ENCODE measurements at places on chromosomes 7 and 10.

DNA sequence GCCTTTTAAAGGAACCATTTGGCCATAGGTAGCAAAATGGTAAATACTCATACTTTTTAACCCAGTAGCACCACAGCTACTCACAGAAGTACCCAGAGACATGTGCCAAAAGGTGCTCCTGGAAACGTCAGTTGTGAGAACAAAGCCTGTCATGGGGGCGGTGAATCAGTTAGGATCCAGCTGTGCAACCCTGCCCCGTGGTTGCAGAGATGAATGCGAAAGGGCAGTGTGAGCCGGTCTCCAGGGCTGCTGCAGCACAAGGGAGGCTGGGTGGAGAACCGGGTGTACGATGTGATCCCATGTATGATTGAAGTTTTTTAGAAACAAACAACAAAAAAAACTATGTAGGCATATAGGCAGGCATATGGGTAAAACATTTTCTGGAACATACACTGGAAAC, 1.3 kb upstream of the LRRC18 start:
- no peak for DNase-seq

DNA sequence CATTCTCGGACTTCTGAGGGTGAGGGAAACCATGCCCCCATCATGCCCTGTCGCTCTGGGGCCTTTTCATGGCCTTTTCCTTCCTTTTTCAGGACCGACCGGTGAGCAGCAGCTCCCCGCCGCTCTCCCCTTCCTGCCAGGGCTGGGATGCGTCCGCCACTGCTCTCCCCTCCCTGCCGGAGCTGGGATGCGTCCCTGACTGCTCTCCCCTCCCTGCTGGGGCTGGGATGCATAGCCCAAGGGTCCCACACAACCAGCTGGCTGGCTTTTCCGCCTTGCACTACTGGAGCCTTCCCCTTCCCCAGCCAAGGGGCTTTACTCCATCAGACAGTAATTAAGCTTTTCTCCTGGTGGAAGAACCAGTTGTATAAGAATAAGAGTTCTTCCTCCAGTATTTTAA, 129.7 kb upstream of the COBL start:
- no peak for DNase-seq

- peak; percentile 46 for DNase-seq
Observed at GRCh38 chr7:120989257-120990220, 1.0 kb downstream of the CPED1 start.

GRCh38 chr7:128194533-128195282, 46.4 kb upstream of the LEP start:
- no peak for DNase-seq

DNA sequence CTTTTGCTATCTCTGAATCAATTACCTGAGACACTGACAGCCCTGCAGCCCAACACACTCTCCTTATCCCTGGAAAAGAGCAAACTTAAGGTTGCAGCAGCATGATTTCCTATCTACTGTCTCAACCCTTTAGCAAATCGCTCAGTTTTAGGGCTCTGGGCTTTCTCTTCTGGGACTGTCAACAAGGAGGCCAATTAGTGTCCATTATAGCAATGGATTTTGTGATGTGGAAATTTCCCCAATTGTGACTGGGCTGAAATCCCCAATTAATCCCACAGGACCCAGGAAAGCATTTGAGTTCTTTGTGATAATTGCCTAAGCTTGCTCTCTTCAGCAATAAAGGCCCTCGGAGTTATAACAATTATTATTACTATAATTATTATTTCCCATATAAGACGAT, 197.0 kb downstream of the ZNF438 start:
- no peak for DNase-seq

- DNase-seq: no peak
Observed at GRCh38 chr10:634256-634655, 55.2 kb downstream of the DIP2C start.

DNA sequence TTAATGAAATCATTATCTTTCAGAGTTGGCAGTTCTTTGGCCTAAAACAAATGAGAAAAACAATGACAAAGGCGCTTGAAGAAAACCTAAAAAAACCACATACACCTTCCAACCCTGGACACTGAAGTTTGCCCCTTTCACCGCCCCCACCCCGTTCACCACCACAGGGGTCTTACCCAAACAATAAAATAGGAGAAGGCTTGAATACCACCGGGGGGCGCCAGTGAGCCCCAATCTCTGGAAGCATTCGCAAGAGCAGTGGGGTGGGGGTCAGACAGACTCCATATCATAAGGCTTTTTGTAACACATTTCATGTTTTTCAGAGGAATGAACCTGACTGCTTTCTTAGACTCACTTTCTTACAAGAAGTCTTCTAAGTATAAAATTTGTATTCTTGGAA, 163.6 kb downstream of the PIP4K2A start:
- peak; percentile 47 for DNase-seq

DNA sequence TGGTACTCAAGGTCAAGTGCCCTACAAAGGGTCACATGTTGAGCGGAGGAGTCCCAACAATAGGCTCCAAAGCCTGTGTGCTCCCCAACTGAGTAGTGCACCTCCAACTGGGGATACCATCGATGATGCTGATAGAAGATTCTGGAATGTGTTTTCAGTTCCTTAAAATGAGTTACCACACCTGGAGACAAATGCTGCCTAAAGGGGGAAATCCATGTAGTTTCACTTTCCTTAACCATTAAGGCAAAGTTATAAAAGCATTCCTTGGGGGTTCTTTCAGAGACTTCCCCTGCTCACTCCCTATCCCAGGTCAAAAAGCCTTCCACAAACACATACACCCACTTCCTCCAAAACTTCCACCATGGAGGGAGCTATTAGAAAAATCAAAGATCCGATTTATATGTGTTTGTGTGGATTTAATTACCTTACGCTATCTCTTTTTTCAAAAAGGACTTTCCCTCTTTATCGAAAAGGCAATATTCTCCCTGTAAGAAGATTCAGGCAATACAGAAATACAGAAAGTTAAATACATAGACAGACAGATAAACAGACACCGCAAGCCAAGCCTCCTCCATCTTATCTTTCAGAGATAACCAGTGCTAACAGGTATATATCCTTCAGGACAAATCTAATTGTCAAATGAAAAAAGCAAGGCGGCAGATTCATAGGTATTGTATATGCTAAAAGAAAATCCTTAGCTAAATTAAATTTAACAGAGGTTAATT, 135.9 kb upstream of the ASAH2 start:
- no peak for DNase-seq

- peak; percentile 46 for DNase-seq
Observed at GRCh38 chr7:100887516-100888290, 1.8 kb downstream of the UFSP1 start.

GRCh38 chr10:15046626-15047025, 2.9 kb downstream of the OLAH start:
- DNase-seq: no peak

DNA sequence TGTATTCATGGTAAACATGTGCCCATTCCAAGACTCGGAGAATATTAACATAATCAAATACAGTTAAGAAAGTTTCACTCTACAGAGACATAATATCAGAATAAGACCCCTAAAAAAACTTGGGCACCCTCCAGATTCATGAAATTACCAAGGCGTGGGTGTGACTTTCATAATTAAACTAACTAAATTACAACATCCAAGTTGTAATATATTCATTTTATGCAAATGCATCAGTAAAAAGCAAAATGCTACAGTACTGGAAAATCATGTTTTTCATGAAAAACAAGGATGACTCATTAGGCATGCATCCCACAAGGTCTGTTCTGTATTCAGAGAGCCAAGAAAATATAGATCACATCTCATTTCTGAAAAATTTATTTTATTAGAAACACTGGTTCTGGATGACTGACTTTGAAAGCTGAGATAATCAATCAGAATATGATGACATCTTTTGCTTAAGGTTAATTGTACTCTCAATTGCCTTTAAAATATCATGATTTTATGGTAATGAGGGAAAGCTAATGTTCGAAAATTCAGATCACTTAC, 248.8 kb upstream of the SMIM30 start:
- DNase-seq: no peak

DNA sequence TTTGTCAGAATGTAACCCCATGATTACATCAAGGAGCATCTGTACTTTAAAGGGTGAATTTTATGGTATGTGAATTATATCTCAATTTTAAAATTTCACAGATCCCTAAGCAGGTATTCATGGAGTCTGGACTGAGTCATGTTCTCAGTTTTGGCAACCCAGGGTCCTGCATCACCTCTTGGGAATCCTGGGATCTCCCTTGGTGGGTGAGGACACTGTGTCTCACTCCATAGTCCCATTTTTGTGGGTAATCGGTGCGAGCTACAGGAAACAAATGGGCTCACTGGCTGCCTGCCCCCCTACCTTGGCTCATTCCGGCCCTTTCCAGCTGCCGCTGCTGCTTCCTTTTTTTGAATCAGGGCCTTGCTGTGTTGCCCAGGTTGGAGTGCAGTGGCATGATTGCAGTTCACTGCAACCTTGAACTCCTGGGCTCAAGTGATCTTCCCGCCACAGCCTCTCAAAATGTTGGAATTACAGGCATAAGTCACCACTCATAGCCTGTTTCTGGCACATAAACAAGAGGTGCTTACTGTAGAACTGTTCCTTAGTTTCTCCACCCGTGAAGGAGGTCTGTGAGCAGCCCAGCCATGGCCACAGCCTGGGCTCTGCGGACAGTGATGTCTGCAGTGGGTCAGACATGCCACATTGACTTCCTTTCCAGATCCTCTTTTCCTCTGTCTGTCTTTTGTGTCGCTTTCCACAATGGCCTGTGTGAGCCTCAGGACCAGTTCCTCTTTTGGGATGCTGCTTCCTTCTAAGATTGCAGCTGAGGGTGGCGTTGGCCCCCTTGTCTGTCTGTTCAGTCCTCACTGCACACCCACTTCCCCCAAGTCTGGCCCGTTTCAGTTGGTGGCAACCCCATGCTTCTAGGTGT, 14.5 kb downstream of the PALD1 start:
- DNase-seq: peak; percentile 44

- no peak for DNase-seq
Observed at GRCh38 chr7:45244981-45245380, 87.4 kb downstream of the RAMP3 start.

GRCh38 chr10:10598297-10598696, 419.4 kb upstream of the CELF2 start:
- no peak for DNase-seq

GRCh38 chr10:30114401-30114800, 55.0 kb upstream of the JCAD start:
- DNase-seq: no peak

- DNase-seq: no peak
Observed at GRCh38 chr10:95233377-95234034, 39.5 kb downstream of the ACSM6 start.

- DNase-seq: no peak
Observed at GRCh38 chr10:111298031-111298430, 221.2 kb downstream of the ADRA2A start.

- DNase-seq: no peak
Observed at GRCh38 chr10:3902054-3902808, 117.2 kb upstream of the KLF6 start.

DNA sequence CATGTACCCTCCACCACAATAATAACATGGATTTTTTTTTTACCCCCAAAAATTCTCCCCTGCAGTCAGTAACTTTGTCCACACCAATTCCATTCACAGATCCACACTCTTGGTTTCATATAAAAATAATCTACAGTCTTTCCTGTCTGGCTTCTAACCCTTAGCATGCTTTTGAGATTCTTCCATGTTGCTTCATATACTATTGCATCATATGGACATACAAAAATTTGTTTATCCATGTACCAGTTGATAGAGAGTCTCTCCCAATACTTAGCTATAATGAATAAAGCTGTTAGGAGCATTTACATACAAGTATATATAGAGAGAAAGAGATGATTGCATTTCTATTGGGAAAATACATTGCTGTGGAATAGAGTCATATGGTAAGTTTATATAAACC, 575.0 kb downstream of the XPNPEP1 start:
- DNase-seq: no peak

- DNase-seq: peak; percentile 65
Observed at GRCh38 chr7:11831736-11832495, at the start of gene THSD7A. Gene THSD7A (minus strand): TSS chr7:11832198. CDS start chr7:11831946, 252 bp downstream.

DNA sequence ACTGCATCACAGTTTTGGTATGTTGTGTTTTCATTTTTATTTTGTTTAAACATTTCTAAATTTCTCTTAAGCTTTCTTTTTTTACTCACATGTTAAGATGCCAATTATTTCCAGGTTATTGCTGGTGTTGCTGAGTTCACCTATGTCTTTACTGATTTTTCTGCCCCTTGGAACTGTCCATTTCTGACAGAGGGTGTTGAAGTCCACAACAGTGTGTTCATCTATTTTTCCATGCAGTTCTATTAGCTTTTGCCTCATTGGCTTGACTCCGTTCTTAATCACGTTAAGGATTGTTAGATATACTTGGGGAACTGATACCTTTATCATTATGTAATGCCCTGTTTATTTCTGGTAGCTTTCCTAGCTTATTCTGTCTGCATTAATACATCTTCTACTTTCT, 158.0 kb upstream of the TCERG1L start:
- DNase-seq: no peak

GRCh38 chr10:91974960-91975359, 51.4 kb downstream of the BTAF1 start:
- DNase-seq: no peak

DNA sequence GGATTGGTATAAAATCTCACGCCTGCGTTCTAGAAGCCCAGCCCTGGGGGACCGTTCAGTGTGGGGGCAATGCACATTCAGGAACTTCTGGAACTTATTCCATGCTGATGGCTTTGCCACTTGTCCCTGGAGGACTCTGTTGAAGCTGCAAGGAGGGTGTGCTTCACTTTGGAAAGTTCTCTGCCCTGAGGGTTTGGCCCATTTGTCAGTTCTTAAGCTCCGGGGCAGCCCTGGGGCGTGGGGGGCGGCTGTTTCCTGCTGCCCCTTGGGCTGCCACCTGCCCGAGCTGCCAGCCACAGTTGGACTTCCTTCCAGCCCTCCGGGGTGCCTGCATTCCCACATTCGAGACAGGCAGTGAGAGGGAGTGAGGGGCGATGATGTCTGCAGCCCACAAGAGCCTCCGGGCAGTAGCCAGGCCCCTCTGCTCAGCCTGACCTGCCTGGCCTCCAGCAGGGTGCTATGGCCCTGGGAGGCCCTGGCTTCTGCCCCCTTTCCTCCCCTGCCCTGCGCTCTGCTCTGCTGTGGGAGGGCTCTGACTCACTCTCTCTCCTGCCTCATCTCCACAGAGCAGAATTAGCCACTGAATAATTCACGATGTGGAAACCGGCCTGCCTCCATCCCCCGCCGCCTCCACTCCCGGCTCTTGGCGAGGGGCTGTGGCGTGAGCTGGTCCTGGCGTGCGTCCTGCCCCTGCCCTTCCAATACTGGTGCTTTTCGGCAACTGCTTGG, 1.9 kb downstream of the TTYH3 start:
- no peak for DNase-seq

DNA sequence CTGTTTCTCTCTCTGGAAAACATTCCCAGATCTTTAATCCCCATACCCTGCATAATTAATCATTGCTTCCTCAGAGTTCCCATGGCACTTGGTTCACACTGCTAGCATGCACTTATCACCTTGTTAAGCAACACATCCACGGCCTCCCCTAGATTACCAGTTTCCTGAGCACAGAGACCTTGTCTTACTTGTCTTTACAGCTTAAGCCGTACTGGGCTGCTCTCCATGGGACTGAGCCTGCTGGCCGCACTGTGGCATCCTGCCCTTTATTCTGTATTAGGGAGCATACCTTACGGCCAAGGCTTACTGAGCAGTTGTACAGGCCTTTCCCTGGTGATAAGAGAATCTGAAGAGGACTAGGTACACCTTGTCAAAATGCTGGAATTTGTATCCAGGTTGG, 190.2 kb downstream of the REEP3 start:
- DNase-seq: peak; percentile 65

All from femur (tissue), 1 donor.